Non-pigmented ciliary epithelial cell (primary cell): ENCODE measurements at places on chromosomes 1 and 21.

- DNase-seq = no peak
Observed at GRCh38 chr1:9101510-9102146, 27.3 kb downstream of the GPR157 start.

DNA sequence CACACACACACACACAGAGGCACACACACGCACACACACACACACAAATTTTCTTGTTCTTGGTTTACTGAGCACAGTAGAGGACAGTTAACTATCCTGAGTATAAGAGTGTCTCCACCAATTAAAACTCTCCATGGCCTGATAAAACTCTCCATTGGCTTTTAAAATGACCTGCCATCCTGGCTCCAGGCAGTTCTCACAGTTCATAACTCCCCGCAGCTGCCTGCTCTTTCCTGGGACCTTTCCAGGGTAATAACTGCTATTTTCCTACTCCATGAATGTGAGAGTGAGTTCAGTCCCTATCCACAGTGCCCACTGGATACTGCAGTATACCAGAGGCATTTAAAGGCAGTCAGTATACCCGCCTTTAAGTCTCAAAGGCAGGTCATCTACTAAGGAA lies 351.5 kb downstream of the PLPP3 start:
- DNase-seq = no peak

- DNase-seq = no peak
Observed at GRCh38 chr1:203990118-203990517, 82.8 kb upstream of the SOX13 start.

- DNase-seq = no peak
Observed at GRCh38 chr1:40755067-40755466, 28.5 kb upstream of the KCNQ4 start.

GRCh38 chr1:198678901-198679329 lies 40.1 kb downstream of the PTPRC start:
- no peak for DNase-seq

- no peak for DNase-seq
Observed at GRCh38 chr1:218866507-218866906, 307.2 kb upstream of the LYPLAL1 start.

GRCh38 chr1:237864338-237865244 lies 26.1 kb downstream of the ZP4 start:
- no peak for DNase-seq

DNA sequence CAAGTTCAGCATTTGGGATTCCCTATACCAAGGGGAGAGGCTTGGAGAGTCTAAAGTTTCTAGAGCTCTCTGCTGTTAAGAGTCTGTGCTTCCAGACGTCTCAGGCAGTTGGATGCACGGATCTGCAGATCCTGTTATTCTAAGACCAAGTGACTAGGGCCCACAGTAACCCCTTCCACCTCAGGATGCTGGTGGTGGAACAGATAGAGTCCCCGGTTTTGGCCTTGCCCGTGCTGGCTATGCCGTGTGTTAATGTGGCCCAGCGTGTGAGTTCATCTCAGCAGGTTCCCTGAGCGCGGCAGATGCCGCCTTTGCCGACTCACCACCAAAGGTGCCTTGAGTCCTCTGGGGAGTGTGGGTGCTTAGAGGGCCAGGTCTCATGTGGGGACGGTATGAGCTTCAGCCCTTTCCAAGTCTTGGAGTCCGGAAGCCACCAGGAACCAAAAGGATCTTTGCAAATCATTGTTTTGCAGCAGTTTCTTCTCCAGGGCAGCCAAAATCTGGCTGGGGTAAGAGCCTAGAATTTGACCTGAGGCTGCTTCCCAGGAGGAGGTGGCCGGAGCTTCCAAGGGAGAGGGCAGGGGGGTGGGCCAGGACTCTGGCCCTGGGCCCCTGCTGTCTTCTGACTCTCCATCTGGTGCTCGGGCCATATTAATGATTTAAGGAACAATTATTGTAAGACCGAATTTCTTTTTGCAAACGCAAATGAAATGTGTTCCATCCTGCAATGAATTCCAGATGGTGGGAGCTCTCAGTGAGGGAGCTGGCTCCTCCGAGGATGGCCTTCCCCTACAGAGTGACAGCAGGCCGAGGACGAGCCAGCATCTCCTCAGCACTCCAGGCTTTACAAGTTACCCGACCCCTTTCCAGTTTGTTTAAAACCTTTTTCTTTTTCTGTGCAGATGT lies 205.7 kb downstream of the FOXD2 start:
- no peak for DNase-seq

- no peak for DNase-seq
Observed at GRCh38 chr1:89624314-89624713, 8.6 kb upstream of the LRRC8C start.

- DNase-seq = no peak
Observed at GRCh38 chr21:16073586-16073985, 343.8 kb downstream of the USP25 start.

- no peak for DNase-seq
Observed at GRCh38 chr21:18424276-18424675, 20.7 kb upstream of the TMPRSS15 start.

DNA sequence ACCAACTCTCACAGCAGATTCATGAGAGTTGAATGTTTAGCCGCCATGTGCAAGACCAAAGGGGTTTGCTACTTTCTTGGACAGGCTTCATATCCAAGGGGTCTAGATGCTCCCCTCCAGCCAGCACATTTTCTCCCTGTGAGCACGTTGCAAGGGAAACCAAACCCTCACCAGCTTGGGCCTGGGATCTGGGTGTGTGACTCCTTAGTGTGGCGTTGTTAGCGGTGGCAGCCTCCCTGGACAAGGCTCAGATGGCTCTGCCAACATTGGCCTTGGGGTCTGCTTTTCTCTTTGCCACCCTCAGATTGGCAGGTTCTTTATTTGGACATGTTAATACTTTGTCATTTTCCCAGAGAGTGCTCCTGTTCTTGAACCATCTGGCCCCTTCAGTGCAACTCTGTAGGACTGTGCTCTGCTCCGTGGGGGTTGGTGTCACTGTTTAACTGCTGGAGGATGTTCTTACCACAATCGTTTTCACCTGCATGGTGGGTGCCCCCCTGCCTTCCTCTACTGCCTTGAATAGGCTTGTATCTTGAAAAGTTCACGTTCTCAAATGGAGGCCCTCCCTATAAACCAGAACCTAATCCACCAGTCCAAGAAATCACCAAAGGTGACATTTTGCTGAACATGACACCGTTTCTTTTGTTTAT lies 13.4 kb downstream of the ABCG1 start:
- DNase-seq = no peak

DNA sequence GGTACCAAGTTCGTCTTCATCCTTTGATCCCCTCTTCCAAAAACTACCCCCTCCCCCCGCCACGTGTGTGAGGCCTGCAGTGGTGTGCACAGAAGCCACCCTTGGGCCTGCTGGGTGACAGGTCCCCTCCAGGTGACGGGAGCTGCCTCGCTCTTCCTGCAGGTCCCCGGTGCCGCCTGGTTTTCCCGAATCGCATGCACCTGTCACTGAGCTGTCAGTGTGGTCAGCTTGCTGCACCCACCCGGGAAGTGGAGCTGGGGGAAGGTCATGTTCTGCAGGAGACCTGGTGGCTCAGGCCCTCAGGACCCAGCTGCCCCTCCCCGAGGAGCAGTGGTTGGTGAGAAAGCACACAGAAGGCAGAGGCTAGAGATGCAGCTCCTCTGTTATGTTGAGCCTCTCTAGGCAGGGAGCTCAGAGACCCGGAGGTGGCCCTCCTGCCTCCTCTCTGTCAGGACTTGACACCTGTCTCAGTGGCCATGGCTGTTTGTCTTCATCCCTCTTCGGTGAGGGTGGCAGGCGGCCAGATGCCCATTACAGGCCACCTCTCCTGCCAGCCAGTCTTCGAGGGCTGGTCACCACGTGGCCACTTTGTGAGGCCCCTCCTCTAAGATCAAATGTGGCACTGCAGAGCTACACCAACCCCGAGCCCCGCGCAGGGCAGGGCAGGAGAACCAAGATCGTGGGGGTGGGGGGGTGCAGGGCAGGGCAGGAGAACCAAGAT lies 60.9 kb downstream of the SKI start:
- DNase-seq = no peak

DNA sequence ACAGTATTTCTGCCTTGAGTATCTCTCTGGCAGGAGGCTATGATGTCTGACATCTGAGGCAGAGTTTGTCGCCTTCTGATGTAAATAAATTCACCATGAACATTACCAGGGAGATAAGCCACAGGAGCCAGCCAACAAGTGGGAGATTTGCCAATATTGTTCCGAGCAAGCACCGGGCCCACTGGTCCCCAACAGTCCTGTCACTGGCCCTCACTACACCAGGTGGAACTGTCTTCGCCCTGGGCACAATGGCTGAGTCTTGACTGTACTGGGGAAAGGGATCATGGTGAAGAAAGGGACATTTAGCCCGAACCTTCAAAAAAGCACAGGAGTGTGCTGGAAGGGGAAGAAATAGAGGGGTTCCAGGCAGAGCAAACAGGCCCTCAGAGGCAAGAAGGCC lies 57.4 kb downstream of the HMGB4 start:
- DNase-seq = no peak

- DNase-seq = no peak
Observed at GRCh38 chr1:217214551-217214950, 416.3 kb downstream of the GPATCH2 start.

- DNase-seq = no peak
Observed at GRCh38 chr21:37074546-37074945, 1.5 kb downstream of the TTC3 start.

DNA sequence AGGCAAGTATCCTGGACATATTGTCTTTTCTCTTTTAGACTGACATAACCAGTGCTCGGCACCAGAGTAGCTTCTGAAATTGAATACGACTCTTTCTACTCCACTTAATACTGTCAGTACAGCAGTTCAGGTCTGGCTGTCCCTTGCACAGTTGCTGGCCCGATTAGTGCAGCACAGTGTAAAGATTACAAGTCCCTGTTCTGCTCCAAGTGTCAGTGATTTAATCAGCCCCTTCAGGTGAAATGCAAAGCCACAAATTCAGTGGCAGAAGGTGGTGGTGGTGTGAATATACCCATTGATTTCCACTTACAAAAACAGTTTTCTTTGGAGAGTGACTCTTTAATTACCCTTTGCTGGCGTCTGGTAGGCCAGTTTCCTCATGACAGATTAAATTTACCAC lies 545.4 kb downstream of the ADGRL2 start:
- DNase-seq = no peak

- no peak for DNase-seq
Observed at GRCh38 chr21:44533891-44534627, 5.9 kb downstream of the KRTAP10-1 start.

GRCh38 chr1:40732756-40733301 lies 41.3 kb downstream of the NFYC start:
- no peak for DNase-seq

DNA sequence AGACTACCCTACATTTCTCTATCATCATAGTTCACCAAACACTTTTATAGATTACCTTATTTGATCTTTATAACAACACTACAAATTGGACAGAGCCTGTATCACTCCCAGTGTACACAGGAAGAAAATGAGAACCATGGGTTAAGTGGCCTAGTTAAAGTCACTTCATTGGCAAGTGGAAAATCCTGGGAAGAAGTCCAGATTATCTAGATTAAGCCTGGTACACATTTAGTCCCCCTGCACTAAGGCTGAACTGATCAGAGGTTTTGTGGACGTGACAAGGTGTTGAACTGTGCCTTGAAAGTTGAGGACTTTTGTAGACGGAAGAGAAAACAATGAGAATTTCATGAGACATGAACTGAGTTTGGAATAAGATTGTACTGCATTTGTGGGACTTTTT lies 7.5 kb upstream of the USH2A start:
- no peak for DNase-seq

- DNase-seq = no peak
Observed at GRCh38 chr21:42760361-42760950, 107.0 kb downstream of the PDE9A start.

- no peak for DNase-seq
Observed at GRCh38 chr1:47418681-47419325, 2.7 kb downstream of the FOXE3 start.
